ENCODE measurements at places on chromosomes 16 and 17.

GRCh38 chr17:40063901-40064531 lies 1.3 kb downstream of the THRA start:
- no peak for DNase-seq

GRCh38 chr17:4594931-4595684 lies 10.8 kb downstream of the SMTNL2 start:
- no peak for DNase-seq

DNA sequence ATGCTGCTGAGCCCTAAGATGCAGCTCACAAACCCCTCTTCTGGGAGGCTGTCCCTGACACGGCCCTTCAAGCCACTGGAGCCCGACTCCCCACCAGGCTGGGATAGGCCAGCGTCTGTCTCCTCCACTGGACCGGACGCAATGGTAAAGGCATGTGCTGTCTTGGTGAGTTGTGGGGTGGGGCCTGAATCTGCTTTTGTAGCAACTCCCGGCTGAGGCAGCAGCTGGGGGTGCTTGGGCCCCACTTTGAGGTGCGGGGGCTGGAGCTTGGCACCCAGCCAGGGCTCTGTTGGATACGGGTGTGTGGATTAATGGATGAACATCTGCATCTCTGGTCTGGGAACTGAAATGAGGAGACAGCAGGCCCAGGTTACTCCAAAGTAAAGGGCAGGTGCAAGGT lies 3.5 kb upstream of the NLRC3 start:
- peak; percentile 29 for DNase-seq

GRCh38 chr17:40450175-40450574 lies 6.9 kb downstream of the IGFBP4 start:
- no peak for DNase-seq

DNA sequence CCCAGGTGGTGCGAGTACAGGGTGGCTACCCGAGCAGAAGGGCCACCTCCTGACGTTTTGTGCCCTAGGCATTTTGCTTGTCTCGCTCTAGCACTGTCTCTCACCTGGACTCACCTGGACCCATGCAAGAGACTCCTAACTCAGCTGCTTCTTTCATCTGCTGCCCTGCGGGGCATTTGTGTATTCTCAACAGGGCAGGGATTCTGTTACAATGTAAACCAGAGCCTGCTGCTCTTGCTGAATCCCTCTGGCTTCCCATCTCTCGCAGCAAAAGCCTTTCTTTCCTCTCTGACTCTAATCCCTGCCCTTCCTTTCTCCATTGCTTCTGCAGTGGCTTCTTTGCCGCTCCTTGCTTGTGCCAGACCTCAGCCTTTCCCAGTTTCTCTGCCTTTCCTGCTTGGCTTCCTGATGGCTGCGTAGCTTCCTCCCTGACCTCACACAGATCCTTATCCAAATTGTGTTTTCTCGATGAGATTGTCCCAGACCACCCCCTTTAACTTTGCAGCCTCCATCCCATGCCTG lies 10.2 kb downstream of the ARSG start:
- no peak for DNase-seq

DNA sequence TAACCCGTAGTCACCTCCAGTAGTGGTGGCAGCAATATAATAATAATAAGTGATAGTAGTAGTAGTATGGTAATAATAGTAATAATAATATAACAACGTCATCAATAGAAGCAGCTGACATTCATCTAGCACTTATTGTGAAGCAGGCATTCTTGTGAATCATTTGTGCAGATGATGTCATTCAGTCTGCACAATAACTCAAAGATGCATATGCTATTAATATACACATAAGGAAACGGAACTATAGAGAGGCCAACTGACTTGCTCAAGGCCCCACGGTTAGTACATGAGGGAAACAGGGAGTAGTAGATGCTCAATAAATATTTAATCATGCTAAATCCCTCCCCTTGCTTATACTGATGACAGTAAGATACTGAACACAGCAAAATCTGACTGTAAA lies 35.4 kb upstream of the GAN start:
- no peak for DNase-seq

GRCh38 chr17:59027750-59028149 lies 78.9 kb downstream of the TRIM37 start:
- DNase-seq = no peak

- DNase-seq = no peak
These were observed 242.3 kb upstream of the TBX2 start for GRCh38 chr17:61157246-61157886.

DNA sequence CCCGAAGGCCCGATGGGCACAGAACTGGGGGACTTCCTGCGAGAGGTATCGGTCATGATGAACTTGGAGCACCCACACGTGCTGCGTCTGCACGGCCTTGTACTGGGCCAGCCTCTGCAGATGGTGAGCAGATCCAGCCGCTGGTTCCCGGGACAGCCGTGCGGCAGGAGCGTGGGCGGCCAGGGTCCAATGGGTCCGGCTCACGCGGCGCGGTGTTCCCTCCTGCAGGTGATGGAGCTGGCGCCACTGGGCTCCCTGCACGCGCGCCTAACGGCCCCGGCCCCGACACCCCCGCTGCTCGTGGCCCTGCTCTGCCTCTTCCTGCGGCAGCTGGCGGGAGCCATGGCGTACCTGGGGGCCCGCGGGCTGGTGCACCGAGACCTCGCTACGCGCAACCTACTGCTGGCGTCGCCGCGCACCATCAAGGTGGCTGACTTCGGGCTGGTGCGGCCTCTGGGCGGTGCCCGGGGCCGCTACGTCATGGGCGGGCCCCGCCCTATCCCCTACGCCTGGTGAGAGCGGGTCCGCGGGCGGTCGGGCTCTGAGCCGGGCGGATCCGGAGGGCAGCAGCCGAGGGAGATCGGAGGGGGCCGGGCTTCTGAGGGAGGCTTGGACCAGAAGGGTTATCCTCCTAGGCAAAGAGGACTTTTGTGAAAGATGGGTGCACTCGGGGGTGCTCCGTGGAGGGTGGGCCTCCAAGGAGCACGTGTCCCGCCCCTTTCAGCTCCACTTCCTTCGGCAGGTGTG lies 3.0 kb downstream of the TNK1 start:
- DNase-seq = no peak

DNA sequence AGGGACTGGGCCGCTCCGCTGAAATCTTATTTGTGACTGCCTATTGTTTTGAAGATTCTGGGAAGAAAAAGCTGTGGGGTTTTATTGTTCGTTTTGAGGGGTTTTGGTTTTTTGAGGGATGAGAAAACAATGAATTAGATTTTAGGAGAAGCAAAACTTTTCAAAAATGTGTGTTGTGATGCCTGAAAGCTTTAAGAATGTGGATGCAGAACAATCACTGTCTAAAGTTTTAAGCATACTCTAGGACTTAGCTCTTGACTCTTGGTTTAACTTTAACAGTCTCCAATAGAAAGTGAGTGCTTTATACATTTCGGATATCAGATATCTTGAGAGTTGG lies 899 bp downstream of the CFAP52 start:
- no peak for DNase-seq

DNA sequence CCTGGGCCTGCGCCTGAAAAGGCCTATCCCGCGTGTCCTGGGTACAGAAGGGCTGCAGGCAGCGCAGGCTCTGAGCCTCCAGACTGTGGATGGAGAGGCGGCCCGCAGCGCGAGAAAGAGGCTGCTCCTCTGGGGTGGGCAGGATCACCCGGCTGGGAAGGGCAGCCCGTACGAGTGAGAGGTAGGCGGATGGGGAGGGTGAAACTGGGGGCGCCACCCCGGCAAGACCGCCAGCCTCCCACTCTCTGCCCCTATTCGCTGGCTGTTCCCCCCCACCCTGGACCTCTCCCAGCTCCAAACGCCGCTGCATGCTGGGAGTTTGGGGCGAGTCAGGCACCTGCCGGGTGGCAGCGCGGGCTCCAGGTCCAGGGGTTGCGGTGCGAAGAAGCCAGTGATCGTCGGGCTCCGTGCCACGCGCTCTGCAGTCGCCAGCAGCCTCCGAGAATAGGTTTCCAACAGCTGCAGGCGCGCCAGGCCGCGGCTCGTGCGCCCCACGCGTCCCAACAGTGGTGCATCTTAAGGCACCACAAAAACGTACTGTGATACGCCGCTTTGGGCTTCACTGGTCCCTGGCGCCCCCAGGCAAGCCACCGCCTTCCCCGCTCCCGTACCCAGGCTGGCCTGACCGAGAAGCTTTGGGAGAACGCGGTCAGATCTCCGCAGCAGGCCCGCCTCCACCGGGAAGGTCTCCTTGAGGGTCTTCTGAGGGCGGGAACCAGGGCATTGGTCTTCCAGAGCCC lies 1.1 kb downstream of the NOXO1 start:
- DNase-seq = no peak
